Activated CD4-positive, alpha-beta T cell treated with anti-CD3 and anti-CD28 coated beads for 48 hours (primary cell): ENCODE measurements at places on chromosomes 2 and 18.

DNA sequence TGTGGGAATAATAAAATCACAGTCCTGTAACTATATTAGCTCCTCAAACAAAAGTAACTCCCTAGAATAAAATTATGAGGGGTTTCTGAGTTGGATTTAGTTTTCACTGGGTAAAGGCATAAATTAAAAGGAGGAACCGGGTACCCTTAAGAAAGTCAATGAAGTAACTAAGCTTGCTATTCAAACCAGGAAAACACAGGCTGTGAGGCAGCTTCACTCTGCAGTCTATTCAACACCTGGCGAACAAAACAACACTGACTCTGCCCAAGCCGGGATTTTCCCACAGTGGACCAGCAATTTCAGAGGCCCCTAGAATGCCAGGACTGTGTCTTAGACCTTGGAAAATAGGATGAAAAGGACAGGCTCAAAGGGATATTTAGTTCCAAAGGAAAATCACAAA lies 24.6 kb upstream of the CREB1 start:
- no peak for DNase-seq

DNA sequence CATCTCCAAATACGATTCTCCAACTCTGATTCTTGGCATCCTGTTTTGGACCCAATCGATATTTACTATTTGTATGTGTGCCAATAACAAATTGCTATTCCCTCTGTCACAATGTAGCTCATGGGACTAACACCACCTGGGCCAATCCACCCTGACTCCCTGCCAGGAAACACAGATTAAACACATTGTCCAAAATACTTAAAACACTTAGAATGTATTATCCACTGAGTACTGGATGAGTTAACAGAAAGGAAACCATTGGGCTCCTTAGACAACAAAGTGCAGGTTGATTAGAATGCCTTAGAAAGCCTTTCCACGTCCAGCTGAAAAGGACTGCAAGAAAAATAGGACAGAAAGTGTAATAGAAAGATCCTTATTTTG lies 79.4 kb upstream of the ARHGAP28 start:
- no peak for DNase-seq

GRCh38 chr2:3505771-3506170 lies 13.6 kb downstream of the ADI1 start:
- no peak for DNase-seq

DNA sequence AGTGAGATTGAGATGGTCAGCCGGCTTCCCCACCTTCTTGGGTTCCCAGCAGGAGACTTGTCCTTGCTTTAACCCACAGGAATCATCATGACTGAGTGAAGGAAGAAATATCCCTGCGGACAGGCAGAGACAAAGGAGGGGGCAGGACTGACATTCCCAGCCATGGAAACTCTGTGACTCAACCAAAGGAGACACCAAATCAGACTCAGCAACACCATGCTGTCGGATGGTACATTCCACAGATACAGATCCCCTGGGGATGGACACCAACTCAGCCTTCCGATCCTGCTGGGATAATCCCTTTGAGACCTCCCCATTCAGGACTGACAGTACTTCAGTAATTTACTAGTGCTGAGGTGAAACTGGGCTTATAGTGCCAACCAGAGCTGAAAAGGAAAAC lies 518.3 kb downstream of the XIRP2 start:
- DNase-seq, result no peak

- no peak for DNase-seq
Measured at GRCh38 chr18:14941256-14941655, 193.3 kb downstream of the ANKRD30B start.

GRCh38 chr2:65076345-65076710 lies 20.1 kb downstream of the CEP68 start:
- no peak for DNase-seq

GRCh38 chr2:225598897-225599296 lies 199.4 kb downstream of the NYAP2 start:
- no peak for DNase-seq
